ENCODE measurements at places on chromosomes 6 and 20.

DNA sequence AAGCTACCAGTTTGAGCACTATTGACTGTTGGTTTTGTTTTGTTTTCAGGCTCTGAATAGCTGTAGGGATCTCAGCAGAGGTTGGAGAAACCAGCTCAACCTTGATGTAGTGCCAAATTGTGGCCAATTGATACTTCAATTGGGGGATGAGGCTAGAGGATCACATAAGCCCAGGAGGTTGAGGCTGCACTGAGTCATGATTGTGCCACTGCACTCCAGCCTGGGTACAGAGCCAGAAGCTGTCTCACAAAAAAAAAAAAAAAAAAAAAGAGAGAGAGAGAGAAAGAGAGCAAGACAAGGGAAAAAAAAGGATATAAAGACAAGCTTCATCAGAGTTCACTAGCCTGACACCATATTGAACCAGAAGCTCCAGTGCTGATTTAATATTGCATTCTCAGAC lies 702.1 kb downstream of the FRK start:
- no peak for DNase-seq

- no peak for DNase-seq
Observed at GRCh38 chr6:106511288-106512047, 117.8 kb downstream of the RTN4IP1 start.

DNA sequence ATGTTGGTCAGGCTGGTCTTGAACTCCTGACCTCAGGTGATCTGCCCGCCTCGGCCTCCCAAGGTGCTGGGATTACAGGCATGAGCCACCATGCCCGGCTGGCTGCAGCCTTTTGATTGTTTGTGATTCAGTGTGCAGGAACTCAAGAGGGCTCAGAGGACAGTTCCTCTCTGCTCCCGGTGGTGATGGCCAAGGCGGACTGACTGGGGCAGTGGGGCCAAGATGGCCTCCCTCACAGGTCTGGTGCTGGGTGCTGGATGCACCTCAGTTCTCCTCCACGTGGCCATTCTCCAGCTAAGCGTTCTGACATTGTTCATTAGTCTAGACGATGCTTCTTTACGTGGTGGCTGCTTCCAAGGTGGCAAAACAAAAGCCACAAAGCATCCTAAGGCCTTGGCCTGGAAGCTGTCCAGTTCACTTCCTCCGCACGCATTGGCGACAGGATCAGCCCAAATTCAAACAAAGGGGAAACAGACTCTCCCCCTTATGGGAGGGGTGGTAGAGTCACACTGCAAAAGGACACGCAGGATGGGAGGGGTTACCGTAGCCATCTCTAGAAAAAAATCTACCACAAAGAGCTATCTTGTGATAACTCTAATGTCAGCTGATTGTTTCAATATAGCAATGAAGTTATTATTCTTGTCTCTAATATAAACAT lies 146.9 kb downstream of the FOXC1 start:
- peak; percentile 74 for DNase-seq

- DNase-seq: no peak
Observed at GRCh38 chr6:5536644-5537043, 275.3 kb downstream of the FARS2 start.

- DNase-seq: peak; percentile 68
Observed at GRCh38 chr20:62707921-62708521, 615 bp upstream of the NTSR1 start.

DNA sequence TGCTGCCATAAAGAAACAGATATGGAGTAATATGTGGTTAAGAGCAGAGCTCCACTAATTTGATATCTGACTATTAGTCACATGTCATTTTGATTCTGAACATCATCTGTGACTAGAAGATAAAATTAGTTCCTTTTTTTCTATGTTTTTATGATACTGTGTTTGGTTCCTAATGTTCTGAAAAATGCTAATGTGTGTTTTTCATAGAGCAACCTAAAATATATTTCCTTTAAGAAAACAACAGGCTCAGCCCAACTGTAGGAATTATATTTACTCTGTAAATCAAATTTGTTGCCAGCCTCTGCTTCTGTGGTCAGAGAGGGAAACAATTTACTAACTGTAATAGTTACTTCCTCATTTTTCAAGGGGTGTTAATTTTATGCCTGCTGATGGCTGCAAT lies 33.3 kb upstream of the TXLNB start:
- DNase-seq: no peak

DNA sequence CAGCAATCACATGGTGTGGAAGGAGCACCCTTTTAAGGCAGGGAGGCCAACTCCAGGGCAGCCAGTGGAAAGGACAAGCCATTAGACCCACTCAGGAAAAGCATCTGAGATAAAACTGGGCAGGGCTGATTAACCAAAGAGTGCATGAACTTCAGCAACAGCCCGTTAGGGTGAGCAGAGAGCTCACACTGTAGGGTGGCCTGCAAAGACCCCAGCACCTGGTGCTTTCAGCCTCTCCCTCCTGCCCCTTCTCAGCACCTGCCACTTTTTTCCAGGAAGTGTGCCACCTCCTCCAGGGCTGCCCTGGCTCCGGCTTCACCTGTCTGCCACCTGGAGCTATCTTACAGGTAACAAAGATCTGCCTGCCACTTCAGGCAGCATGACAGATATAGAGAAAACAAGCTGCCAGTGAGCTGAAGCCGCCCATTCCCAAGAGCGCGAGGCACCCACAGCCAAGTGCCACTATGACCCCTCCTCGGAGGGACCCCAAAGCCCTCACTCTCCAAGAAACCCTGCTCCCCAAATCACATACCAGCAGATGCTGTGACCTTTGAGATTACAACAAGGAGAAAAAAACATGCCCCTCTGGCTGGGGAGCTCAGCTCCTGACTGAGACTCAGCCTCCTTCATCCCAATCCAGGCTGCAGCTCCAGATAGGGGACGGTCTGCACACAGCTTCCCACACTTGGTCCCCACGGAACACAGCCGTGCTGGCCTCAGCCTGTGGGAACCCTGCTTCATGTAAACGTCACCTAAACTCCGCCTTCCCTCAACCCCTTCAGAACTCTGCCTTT lies 71.2 kb downstream of the ABHD12 start:
- DNase-seq: peak; percentile 66

DNA sequence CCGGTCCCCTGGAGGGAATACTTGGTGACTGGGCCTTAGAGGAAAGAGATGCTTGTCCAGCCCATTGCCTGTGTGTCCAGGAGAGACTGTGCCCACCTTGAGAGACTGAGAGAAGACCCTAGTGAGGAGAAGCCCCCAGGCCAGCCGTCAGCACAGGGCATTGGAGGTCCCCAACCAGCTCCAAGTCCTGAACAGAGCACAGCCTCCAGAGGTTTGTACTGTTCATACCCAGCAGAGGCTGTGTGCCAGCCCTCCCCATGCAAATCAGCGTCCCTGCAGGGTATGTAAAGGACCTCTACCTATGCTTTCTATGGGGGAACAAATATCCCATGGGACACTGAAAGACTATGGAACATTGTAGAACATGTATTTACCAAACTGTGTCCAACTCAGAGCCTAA lies 8.4 kb downstream of the HLA-E start:
- DNase-seq: no peak

GRCh38 chr20:48783533-48784272 lies 44.1 kb downstream of the PREX1 start:
- no peak for DNase-seq

- no peak for DNase-seq
Observed at GRCh38 chr6:99560668-99561067, 7.8 kb downstream of the CCNC start.

DNA sequence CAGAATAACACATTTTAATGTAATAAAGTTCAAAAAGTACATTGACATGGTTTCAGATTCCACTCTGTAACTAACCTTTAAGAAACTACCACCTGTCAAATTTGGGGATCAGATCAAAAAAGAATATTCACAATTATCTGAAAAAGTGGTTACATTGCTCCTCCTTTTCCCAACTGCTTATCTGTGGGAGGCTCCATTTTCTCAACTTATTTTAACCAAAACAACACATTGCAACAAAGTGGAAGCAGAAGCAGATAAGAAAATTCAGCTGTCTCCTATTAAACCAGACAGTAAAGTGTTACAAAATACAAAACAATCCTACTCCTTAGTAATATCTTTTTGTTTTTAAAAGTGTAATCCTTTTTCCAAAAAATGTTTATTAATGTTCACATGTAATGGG lies 61.4 kb downstream of the PDSS2 start:
- no peak for DNase-seq

DNA sequence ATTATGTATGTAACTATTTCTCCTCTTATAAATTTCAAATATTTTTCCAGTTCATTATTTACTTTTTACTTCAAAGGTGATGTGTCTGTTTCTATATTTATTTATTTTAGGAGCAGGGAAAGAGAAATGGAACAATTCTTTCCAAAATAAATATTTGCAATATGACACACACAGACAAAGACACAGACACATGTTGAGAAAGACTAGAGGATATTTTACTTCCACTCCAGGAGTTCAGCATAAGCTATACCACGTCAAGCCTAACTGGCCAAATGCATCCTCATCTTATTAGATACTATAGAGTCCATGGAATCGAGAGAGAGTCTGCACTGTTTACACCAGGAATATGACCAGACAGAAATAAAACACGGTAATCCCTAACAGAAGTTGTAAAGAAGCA lies 13.3 kb downstream of the RALGAPA2 start:
- peak; percentile 18 for DNase-seq

- DNase-seq: no peak
Observed at GRCh38 chr6:31498748-31499147, 803 bp downstream of the MICB start.

- DNase-seq: no peak
Observed at GRCh38 chr6:132675002-132675401, 16.0 kb upstream of the TAAR1 start.

- DNase-seq: peak; percentile 10
Observed at GRCh38 chr6:87277123-87277522, 45.3 kb upstream of the SMIM8 start.
